ENCODE measurements at places on chromosomes 1 and 21. TPM values are rescaled to one million over a fixed set of nuclear protein-coding genes. Genes with fewer than 3 reads are reported as not detected.

Gene ARPC5
- 235 TPM for total RNA-seq

Gene PLEKHN1
- 8.2 TPM for total RNA-seq

Gene PALMD
- total RNA-seq = not detected

Gene RGS16
- 6.9 TPM for total RNA-seq

Gene WDR47
- total RNA-seq = 10.9 TPM

Measured in activated CD4-positive, alpha-beta memory T cell treated with anti-CD3 and anti-CD28 coated beads, Interleukin-2, amount 10 ng/mL, durations not matched to agents 7 days and 5 days (primary cell).